ENCODE measurements at places on chromosomes 6 and 20. TPM values are rescaled to one million over a fixed set of nuclear protein-coding genes. Genes with fewer than 3 reads are reported as not detected.

The RPS21 gene
- polyA plus RNA-seq: 438 TPM

The TMEM170B gene
- polyA plus RNA-seq: 1.1 TPM

The WFDC2 gene
- polyA plus RNA-seq: 0.37 TPM

The HFE gene
- 15.9 TPM for polyA plus RNA-seq

The NFYA gene
- 7.4 TPM for polyA plus RNA-seq

The RNF144B gene
- polyA plus RNA-seq: 1.9 TPM

The CDSN gene
- polyA plus RNA-seq: 0.08 TPM

The KCNK16 gene
- polyA plus RNA-seq: not detected

The DACT2 gene
- 0.05 TPM for polyA plus RNA-seq

The ATP6V1G2 gene
- 6.6 TPM for polyA plus RNA-seq

The GCNT2 gene
- 0.56 TPM for polyA plus RNA-seq

The ENPP4 gene
- polyA plus RNA-seq: 2.3 TPM

The ULBP2 gene
- polyA plus RNA-seq: 1.7 TPM

The PNISR gene
- 95.5 TPM for polyA plus RNA-seq

The NFATC2 gene
- 1.9 TPM for polyA plus RNA-seq

The CLDN20 gene
- not detected for polyA plus RNA-seq

The MYB gene
- 0.75 TPM for polyA plus RNA-seq

The APCDD1L gene
- 0.16 TPM for polyA plus RNA-seq

The OR2H2 gene
- polyA plus RNA-seq: not detected

The TFEB gene
- 18.4 TPM for polyA plus RNA-seq

The DDRGK1 gene
- 81.6 TPM for polyA plus RNA-seq

The PFDN4 gene
- 55.6 TPM for polyA plus RNA-seq

The ROS1 gene
- not detected for polyA plus RNA-seq

The HLA-DQB1 gene
- 8.8 TPM for polyA plus RNA-seq

The SIRPD gene
- polyA plus RNA-seq: 1.5 TPM

The SLA2 gene
- 0.72 TPM for polyA plus RNA-seq

The BFSP1 gene
- polyA plus RNA-seq: 3.3 TPM

The ERVFRD-1 gene
- 0.34 TPM for polyA plus RNA-seq

The MMUT gene
- polyA plus RNA-seq: 12.4 TPM

The CST2 gene
- 3.5 TPM for polyA plus RNA-seq

The HCRTR2 gene
- 0.03 TPM for polyA plus RNA-seq

The NMBR gene
- polyA plus RNA-seq: not detected

The FBXL4 gene
- polyA plus RNA-seq: 14.8 TPM

The SMPD2 gene
- 15.9 TPM for polyA plus RNA-seq

The IRAK1BP1 gene
- 2.0 TPM for polyA plus RNA-seq

The GJA1 gene
- polyA plus RNA-seq: 805 TPM

The TCF21 gene
- 2.6 TPM for polyA plus RNA-seq

The ABHD16B gene
- polyA plus RNA-seq: not detected

The DSP gene
- 5.9 TPM for polyA plus RNA-seq
